IMR-90 (cell line): ENCODE measurements at places on chromosomes 2 and 18. TPM values are rescaled to one million over a fixed set of nuclear protein-coding genes. Genes with fewer than 3 reads are reported as not detected.

The CRYGC gene
- not detected in 2 replicates for polyA plus RNA-seq

DNA sequence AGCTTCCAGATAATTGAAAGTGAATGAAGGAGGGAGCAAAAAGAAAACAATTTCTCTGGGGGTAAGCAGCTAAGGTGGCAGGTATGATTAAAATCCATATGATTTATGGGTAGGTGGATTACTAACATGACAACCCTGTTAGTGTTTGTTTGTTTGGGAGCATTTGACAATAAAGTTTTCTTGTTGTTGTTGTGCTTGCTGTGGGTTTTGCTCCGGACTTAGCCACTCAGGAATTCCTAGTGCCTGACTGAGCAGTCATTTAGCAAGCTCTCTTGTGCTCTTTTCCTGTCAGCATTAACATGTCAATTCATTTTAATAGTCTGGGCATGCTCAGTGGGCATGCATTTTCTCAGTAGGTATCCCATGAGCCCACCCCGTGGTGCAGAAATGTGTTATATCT is 674.8 kb upstream of the ZEB2 start:
- no peak for DNase-seq

GRCh38 chr2:219220652-219221402 is 2.1 kb upstream of the ABCB6 start:
- DNase-seq, result no peak

- DNase-seq, result peak; percentile 1
Observed at GRCh38 chr2:206764673-206765241, 371 bp downstream of the MDH1B start.

GRCh38 chr2:207238831-207239701 is 73.3 kb upstream of the KLF7 start:
- peak; percentile 100 for DNase-seq

The PCBP1 gene
- 166 and 171 TPM in 2 replicates for polyA plus RNA-seq

DNA sequence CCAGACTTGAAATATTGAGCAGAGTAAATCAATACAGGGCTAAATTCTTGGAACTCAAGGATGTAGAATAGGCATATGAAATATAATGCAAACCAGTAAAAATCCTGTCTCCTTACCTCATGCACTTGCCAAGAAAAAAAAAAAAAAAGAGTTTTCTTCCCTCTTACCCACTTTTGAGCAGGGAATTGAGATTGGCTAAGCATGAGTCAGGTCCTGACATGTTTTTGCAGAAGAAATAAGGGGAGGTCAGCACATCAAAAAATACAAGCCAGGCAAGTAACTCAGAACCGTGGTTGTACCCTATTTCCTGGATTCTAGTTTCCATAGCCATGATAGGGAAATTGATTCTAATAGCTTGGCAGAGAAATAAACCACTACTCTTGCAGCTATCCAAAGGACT is 1526.7 kb downstream of the LRP1B start:
- no peak for DNase-seq

The EPG5 gene
- 35.1 and 37.3 TPM in 2 replicates for polyA plus RNA-seq

The TMEM182 gene
- 0.89 and 1.4 TPM in 2 replicates for polyA plus RNA-seq

DNA sequence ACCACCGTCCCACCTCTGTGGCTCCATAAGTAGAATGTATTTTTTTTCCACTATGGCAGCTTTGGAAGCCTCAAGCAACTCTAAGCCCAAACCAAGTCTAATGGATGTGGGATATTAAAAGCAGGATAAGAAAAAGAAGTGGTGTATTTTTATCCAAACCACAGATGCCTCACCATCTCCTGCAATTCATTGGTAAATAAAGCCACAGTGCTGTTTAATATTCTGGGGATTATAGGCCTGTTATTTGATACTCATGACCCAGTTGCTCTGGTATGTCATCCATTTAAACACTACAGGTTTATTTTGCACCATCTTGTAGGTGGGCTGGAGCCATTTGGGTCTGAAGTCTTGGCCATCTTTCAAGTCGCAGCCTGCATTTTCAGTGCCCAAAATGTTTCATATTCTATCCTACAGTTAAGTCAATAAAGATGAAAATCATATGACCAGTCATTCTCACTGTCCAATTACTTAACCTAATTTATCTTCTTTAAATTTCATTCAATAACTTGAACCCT is 279.5 kb upstream of the EPHA4 start:
- DNase-seq, result no peak

GRCh38 chr2:151399981-151400380 is 9.7 kb upstream of the RIF1 start:
- DNase-seq, result no peak

DNA sequence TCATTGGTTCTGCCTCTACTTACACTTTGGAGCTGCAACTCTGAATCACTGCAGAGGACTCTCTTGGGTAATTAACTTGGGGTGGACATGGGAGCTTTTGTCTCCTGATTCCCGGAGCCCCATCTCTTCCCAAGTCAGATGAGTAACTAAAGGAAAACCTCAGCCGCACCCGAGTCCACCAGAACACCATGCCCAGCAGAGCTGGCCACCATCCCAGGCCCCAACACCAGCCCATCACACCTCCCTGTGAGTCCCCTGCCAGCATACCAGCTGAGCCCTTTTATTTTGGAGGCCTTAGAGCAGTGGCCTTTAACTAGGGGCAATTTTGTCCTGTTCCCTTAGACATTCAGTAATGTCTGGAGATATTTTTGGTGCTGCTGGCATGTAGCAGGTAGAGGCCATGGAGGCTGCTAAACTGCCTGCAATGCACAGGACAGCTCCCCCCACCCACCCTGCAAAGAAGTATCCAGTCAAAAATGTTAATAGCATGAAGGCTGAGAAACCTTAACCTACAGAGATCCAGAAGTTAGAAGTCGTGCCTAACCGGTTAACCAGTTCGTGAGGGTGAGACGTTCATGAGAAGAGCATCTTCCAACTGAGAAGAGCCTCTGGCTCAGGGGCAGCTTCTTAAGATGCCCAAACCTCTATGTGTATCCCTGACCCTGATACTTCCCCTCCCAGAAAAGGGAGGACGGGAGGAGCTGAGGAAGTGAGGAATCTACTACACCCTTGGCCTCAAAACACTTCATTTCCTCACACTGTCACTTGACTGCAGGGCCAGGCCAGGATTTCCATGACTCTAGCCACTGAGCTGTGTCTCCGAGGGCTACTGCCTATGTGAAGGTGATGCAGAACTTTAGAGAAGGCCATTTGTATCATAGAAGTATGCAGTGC is 139.9 kb upstream of the EPAS1 start:
- no peak for DNase-seq

DNA sequence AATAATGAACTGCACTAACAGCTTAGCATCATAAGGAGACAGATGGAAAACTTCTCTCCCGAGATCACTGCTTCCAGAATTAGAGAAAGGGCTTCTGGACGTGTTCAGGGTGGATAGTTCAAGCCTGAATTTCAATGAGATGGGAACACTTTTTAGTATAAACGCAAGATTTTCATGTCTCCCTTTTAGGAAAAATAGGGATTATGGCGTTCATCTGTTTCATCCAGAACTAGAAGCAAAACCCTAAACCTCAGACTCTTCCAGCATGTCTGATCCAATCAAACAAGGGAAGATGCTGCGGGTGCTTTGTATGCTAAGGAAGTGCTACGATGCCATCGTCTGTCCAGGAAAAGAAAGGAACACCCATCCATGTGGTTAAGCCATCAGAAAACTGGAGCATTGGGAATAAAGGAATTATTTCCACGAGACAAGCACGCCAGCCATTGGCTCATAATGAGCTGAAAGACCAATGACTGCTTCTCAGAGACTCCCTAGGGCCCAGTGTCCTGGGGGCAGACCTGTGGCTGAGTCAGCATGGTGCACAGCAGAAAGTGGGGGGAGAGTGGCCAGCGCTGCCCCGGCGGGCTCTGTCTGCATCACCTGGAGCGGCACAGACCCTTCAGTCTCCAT is 65.9 kb upstream of the AFF3 start:
- DNase-seq, result peak; percentile 10

DNA sequence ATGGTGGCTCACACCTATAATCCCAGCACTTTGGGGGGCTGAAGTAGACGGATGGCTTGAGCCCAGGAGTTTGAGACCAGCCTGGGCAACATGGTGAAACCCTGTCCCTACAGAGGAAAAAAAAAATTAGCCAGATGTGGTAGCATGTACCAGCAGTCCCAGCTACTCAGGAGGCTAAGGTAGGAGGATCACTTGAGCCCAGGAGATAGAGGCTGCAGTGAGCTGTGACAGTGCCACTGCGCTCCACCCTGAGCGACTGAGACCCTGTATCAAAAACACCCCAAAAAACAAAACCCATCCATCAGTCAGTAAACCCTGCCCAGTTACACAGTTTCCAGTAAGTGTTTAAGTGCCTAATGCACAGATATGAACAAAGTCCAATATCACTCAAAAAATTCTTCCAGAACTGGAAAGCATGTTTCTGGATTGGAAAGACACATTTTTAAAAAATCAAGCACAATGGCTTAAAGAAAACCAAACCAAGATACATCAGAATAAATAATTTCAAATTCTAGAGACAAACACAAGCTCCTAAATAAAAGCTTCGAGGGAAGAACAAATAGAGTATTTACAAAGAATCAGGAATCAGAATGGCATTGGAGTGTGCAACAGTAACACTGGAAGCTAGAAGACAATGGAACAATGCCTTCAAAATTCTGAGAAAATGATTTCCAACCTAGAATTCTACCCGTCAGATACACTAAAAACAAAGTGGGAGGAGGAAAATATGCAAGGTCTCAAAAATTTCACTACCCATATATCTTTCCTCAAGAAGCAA is 72.4 kb downstream of the TLK1 start:
- no peak for DNase-seq

The VWA3B gene
- not detected in 2 replicates for polyA plus RNA-seq

- peak; percentile 86 for DNase-seq
Observed at GRCh38 chr2:217710211-217710765, 292.5 kb downstream of the TNS1 start.

The ABCB11 gene
- not detected in 2 replicates for polyA plus RNA-seq

The SERPINB4 gene
- not detected in 2 replicates for polyA plus RNA-seq

The OTOF gene
- polyA plus RNA-seq, result 0.03 TPM in 1 of 2 replicates, not detected in the other

- peak; percentile 77 for DNase-seq
Observed at GRCh38 chr2:68193787-68194372, 36.2 kb downstream of the PNO1 start.

- no peak for DNase-seq
Observed at GRCh38 chr2:165369898-165370296, 99.6 kb upstream of the CSRNP3 start.

GRCh38 chr2:127157651-127158485 is 50.9 kb upstream of the BIN1 start:
- no peak for DNase-seq

DNA sequence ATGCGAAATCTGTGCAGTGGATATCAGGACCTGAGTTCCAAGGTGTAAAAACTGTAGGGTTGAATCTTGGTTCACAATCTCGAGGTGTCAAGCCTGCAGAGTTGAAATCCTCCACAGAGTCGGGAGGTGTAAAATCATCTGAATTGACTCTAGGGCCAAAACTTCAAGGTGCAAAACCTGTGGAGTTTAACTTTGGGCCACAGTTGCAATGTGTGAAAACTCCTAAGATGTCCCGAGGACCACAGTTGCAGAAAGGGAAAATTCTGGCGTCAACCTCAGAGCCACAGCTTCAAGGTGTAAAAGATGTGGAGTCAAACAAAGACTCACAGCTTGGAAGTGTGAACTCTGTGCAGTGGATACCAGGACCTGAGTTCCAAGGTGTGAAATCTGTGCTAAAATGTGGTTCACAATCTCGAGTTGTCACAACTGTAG is 9.8 kb upstream of the ZNF512 start:
- DNase-seq, result no peak

DNA sequence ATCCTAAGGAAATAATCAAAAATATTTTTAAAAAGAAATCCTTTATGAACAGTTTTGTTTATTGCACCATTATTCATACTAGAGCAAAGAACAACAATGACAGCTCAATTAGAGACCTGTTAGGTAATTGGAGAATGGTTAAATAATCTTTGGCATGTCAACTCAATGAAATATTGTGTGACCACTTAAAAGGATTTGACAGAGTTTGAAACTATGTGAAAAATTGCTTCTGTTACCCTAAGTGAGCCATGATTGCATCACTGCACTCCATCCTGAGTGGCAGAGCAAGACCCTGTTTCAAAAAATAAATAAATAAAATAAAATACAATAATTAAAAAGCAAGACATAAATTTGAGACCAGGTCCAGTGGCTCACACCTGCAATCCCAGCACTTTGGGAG is 66.1 kb upstream of the ATP8B1 start:
- DNase-seq, result no peak

DNA sequence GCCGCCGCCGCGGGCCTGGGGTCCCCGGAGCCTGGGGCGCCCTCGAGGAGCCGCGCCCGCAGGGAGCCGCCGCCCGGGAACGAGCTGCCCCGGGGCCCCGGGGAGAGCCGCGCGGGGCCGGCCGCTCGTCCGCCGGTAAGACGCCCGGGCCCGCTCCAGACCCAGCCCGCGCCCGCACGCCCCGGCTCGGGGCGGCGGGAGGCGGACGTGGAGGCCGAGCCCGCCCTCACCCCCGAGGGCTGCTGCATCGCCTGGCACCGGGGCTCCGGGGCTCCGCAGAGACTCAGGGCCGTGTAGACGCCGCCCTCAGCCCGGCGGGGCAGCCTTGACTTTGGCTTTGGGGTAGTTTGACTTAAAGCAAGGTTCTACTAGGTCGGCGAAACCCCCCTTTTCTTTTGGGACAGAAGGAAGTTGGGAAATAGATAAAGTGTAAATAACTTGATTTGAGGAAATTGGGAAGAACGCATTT is 335 bp downstream of the ERFE start:
- no peak for DNase-seq

- DNase-seq, result no peak
Observed at GRCh38 chr18:44624052-44624451, 56.6 kb upstream of the SETBP1 start.

GRCh38 chr2:71607151-71607889 is 154.0 kb downstream of the DYSF start:
- no peak for DNase-seq

The ZSWIM2 gene
- polyA plus RNA-seq, result 0.09 TPM in 1 of 2 replicates, not detected in the other

DNA sequence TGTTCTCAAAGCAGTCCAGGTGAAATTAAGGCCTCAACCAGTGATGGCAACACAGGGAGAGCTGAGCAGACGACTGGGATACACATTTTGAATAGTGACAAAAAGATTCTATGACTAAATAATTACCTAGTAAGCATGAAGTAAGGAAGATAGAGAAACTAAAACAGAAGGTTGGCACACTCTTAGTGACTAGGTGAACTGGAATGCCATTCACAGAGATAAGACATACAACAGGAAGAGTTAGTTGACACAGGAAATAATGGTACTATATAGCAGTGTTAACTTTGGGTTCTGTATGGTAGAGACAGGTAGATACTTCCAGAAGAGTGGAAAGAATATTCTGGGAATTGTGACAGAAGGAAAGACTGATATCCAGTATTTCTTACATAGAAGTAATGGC is 181.8 kb upstream of the NT5C1B start:
- peak; percentile 30 for DNase-seq

The TMEM200C gene
- polyA plus RNA-seq, result 2.5 and 3.5 TPM in 2 replicates

The FBXO36 gene
- polyA plus RNA-seq, result 1.2 and 1.3 TPM in 2 replicates

- DNase-seq, result peak; percentile 87
Observed at GRCh38 chr2:172647439-172647838, 88.2 kb upstream of the RAPGEF4 start.

The CLEC4F gene
- polyA plus RNA-seq, result not detected in 2 replicates

GRCh38 chr2:161972232-161972631 is 101.8 kb downstream of the DPP4 start:
- no peak for DNase-seq

DNA sequence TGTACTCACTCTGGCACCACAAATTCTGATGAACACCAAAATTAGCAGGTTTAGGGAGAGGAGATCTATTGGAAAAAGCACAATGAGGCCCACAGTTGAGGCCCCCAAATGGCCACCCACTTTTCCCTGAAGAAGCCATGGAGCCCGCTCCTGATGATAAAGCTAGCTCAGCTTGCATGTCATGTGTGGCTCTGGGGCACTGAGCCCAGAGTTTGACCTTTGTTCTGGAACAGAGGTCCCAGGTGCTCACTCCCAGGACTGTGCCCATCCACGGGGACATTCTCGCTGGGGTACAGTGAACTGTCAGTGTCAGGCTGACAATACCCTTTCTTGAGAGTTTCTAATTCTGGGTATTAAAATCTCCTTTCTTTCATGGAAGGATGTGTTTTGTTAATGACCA is 36.2 kb downstream of the XDH start:
- no peak for DNase-seq
